Naive thymus-derived CD4-positive, alpha-beta T cell (primary cell): ENCODE measurements at places on chromosomes 4 and X. TPM values are rescaled to one million over a fixed set of nuclear protein-coding genes. Genes with fewer than 3 reads are reported as not detected.

TEX13B gene
- not detected in 2 replicates for total RNA-seq

LIMCH1 gene
- 1.2 TPM for total RNA-seq

FHDC1 gene
- total RNA-seq = 0.05 TPM

PITX2 gene
- not detected for total RNA-seq

CD40LG gene
- total RNA-seq = 25.2 TPM

ARX gene
- not detected for total RNA-seq

RNF212 gene
- 4.1 TPM for total RNA-seq

DCHS2 gene
- 0.08 TPM for total RNA-seq

FOXO4 gene
- total RNA-seq = 35.3 TPM

DNA sequence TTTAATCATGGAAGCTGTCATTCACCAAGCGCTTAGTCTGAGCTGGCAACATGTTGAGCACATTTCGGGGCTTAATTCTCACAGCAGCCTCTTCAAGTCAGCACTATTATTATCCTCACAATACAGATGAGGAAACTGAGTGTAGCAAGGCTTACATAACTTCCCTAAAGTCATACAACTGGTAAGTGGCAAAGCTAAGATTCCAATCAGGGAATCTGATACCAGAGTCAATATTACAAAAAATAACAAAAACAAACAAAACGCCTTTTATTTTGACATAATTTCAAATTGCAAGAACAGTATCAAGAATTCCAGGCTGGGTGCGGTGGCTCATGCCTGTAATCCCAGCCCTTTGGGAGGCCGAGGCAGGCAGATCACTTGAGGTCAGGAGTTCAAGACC is 120.4 kb upstream of the DUSP21 start:
- no peaks in the 10 kb centered on the region for H3K4me1 ChIP-seq
- no peaks in the 10 kb centered on the region for H3K27me3 ChIP-seq
- H3K4me3 ChIP-seq = no peak overlapping the region
- no peak for DNase-seq
- H3K27ac ChIP-seq = no peak overlapping the region
- no peaks in the 10 kb centered on the region for H3K36me3 ChIP-seq

DNA sequence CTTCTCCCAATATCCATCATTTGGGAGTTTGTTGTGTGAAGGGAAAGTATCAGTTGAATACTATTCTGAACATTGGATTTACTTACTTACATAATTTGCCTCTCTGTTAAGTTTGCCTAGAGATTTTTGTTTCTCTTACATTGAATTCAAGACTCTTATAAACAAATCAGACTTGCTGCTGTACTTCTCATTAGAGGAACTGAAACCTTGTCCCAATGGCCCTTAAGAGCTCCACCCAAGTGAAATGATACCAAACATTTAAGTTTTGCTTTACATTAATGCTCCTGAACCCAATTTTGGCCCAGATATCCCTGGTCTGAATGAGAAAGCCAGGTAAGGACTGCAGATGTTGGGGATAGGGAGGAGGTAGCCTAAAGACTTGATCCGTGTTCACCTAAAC is 32.0 kb downstream of the HAND2 start:
- H3K27me3 ChIP-seq = no peaks in the 10 kb centered on the region
- H3K4me3 ChIP-seq = no peak overlapping the region
- no peak for DNase-seq

GRCh38 chr4:84366161-84366560 is 132.9 kb downstream of the NKX6-1 start:
- no peaks in the 10 kb centered on the region for H3K4me1 ChIP-seq
- no peaks in the 10 kb centered on the region for H3K27me3 ChIP-seq
- H3K36me3 ChIP-seq = no peaks in the 10 kb centered on the region
- DNase-seq = no peak

GRCh38 chr4:161813389-161813788 is 350.4 kb downstream of the FSTL5 start:
- no peak overlapping the region for H3K4me3 ChIP-seq
- no peaks in the 10 kb centered on the region for H3K36me3 ChIP-seq
- no peak for DNase-seq
- H3K27me3 ChIP-seq = no peaks in the 10 kb centered on the region
- no peaks in the 10 kb centered on the region for H3K4me1 ChIP-seq

DNA sequence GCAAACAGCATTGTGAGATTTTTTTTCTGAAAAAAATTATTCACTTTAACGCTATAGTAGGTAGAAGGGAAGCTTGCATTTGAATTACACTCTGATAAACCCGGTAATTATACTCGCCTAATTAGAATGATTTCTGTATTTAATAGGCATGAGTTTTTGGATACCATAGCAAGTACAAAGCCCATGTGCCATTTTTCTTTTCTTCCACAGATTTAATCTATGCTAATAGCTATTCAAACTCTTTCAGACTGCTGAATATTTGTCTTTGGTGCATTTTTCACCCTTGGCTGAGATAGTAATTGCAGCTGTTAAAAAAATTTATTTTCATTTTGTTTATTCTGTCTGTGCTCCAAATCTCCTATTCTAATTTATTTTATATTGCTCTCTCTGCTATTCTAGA is 113.0 kb downstream of the EGF start:
- DNase-seq = no peak
- H3K27ac ChIP-seq = no peak overlapping the region
- no peaks in the 10 kb centered on the region for H3K4me1 ChIP-seq
- H3K36me3 ChIP-seq = no peaks in the 10 kb centered on the region
- no peak overlapping the region for H3K4me3 ChIP-seq

GRCh38 chrX:274904-275475 is 6.2 kb upstream of the PLCXD1 start:
- peaks cover 8% of the 10 kb centered on the region for H3K4me1 ChIP-seq
- DNase-seq = no peak
- no peaks in the 10 kb centered on the region for H3K27me3 ChIP-seq
- H3K4me3 ChIP-seq = no peak overlapping the region
- peaks cover 3% of the 10 kb centered on the region for H3K36me3 ChIP-seq
- H3K27ac ChIP-seq = no peak overlapping the region

GRCh38 chr4:30720661-30721184 is 554 bp downstream of the PCDH7 start:
- no peak for DNase-seq
- peaks cover 3% of the 10 kb centered on the region for H3K27me3 ChIP-seq
- no peaks in the 10 kb centered on the region for H3K4me1 ChIP-seq
- H3K4me3 ChIP-seq = no peak overlapping the region
- no peaks in the 10 kb centered on the region for H3K36me3 ChIP-seq

DNA sequence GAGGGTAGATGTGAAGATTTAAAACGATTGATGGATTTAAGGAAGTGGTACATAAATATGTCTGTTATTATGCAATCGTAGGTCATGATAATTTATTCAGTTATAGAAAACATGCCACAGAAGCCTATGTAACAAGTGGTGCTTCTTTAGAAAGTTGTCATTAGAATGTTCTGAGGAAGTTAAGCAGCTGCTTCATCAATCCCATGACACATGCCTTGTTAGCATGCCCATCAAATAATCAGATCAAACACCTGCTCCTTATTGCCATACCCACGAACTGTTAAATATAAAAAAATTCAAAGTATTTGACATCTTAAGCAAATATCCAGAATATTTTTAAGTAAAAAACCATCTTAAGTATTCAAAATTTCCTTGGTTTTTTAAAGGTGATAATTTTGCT is 76.4 kb upstream of the MYOZ2 start:
- no peak overlapping the region for H3K27ac ChIP-seq
- no peaks in the 10 kb centered on the region for H3K36me3 ChIP-seq
- H3K4me3 ChIP-seq = no peak overlapping the region
- no peaks in the 10 kb centered on the region for H3K4me1 ChIP-seq
- no peak for DNase-seq

DNA sequence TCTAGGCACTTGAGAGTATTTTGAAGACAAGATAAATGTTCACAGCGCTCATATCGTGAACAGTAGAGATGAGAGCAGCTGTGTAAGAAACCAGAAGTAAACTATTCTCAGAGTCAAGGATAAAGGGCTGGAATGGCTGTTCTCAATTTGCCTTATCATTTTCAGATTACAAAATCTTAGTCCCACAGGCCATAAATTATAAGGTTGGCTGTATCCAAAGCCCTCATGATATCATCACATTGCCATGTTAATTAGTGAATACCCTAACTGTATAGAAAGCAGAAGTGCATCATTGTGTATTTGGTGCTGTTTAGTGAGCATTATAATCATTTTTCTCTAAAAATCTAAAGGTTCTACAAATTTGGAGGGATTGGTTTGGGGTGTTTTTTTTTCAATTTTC is 168.9 kb upstream of the EDNRA start:
- no peak for DNase-seq
- H3K4me1 ChIP-seq = no peaks in the 10 kb centered on the region
- H3K27me3 ChIP-seq = no peaks in the 10 kb centered on the region
- no peak overlapping the region for H3K4me3 ChIP-seq
- no peaks in the 10 kb centered on the region for H3K36me3 ChIP-seq

DNA sequence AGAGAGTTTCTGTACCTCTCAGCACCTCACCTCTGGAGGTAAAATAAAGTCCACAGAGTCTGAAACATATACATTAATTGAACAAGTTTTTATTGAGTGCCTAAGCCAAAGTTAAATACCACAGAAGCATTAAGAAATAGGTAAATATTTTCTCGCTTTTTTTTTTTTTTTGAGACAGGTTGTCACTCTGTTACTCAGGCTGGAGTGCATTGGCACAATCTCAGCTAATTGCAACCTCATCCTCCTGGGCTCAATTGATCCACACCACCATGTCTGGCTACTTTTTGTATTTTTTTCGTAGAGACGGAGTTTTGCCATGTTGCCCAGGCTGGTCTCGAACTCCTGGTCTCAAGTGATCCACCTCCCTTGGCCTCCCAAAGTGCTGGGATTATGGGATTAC is 10.1 kb upstream of the FNIP2 start:
- H3K27ac ChIP-seq = no peak overlapping the region
- H3K4me1 ChIP-seq = no peaks in the 10 kb centered on the region
- DNase-seq = no peak
- H3K36me3 ChIP-seq = no peaks in the 10 kb centered on the region

DNA sequence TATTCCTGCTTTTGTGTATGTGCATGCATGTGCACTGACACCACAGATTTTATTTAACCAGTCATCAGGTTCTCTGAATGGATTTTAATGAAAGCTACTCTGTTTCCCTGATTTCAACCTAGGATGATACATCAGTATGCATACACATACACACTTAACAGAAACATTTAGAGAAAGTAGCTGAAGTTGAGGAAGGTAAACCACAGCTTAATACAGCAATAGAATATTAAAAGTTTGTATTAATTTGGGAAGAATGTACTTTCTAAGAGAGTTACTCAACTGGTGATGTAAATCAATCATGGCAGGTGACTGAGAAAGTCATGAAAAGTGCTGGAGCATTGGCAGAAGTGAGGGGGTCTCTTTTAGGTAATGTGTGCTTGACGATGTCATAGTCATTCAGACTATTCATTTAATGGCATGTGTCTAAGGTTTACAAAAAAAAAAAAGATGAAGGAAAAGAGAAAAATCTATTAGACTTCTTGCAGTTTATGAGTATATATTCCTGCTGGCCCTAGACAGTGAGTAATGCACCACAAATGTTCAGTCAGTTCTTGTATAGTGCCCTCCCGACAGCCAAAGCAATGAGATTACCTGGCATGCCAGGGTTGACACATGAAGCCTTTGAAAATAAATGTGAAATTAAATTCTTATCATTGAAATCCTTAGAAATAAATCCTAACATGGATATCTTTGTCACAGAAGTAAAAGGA is 187.6 kb downstream of the RAPGEF2 start:
- no peak overlapping the region for H3K4me3 ChIP-seq
- no peaks in the 10 kb centered on the region for H3K27me3 ChIP-seq
- H3K27ac ChIP-seq = no peak overlapping the region

- H3K27me3 ChIP-seq = no peaks in the 10 kb centered on the region
- H3K36me3 ChIP-seq = no peaks in the 10 kb centered on the region
- H3K4me1 ChIP-seq = no peaks in the 10 kb centered on the region
- no peak overlapping the region for H3K4me3 ChIP-seq
- no peak for DNase-seq
Measured at GRCh38 chrX:151742311-151742710, 7.8 kb downstream of the CNGA2 start.

- no peak overlapping the region for H3K27ac ChIP-seq
- no peak for DNase-seq
- H3K27me3 ChIP-seq = no peaks in the 10 kb centered on the region
- H3K4me3 ChIP-seq = no peak overlapping the region
Measured at GRCh38 chr4:76301068-76301774, 5.3 kb upstream of the STBD1 start.

DNA sequence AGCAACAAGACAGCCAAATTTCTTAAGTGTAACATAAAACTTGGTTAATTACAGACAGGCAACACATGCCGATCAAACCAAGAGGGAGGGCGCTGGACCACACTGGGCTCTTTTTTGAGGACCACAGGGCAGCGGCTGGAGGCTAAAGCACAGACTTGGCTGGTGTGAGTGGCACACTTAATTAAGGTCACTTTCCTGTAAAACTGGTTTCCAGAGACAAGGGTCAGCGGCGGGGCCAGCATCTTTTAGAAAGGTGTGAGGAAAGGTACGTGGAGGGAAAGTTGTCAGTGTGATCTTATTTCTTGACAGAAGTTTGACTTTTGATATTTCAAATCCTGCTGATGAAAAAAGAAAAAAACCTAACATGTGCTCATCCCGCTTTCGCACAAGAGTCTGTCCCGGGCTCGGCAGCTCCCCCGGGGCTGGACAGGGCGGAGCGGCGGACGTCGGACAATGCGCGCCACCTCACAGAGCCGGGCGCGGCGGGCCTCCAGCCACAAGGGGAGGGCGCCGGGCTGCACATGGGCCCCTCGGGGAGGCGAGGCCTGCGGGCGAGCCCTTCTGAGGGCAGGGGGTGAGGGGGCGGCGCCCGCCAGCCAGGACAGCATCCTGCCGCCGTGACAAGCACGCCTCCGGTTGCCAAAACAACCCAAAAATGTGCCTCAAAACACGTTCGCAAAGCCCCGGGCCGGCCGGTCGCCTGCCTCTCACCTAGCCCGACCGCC is 660 bp upstream of the HSPA4L start:
- H3K4me3 ChIP-seq = peak overlapping the region; percentile 66
- H3K4me1 ChIP-seq = peaks cover 6% of the 10 kb centered on the region
- H3K27ac ChIP-seq = no peak overlapping the region
- H3K27me3 ChIP-seq = peaks cover 21% of the 10 kb centered on the region
- DNase-seq = no peak
- H3K36me3 ChIP-seq = no peaks in the 10 kb centered on the region

DNA sequence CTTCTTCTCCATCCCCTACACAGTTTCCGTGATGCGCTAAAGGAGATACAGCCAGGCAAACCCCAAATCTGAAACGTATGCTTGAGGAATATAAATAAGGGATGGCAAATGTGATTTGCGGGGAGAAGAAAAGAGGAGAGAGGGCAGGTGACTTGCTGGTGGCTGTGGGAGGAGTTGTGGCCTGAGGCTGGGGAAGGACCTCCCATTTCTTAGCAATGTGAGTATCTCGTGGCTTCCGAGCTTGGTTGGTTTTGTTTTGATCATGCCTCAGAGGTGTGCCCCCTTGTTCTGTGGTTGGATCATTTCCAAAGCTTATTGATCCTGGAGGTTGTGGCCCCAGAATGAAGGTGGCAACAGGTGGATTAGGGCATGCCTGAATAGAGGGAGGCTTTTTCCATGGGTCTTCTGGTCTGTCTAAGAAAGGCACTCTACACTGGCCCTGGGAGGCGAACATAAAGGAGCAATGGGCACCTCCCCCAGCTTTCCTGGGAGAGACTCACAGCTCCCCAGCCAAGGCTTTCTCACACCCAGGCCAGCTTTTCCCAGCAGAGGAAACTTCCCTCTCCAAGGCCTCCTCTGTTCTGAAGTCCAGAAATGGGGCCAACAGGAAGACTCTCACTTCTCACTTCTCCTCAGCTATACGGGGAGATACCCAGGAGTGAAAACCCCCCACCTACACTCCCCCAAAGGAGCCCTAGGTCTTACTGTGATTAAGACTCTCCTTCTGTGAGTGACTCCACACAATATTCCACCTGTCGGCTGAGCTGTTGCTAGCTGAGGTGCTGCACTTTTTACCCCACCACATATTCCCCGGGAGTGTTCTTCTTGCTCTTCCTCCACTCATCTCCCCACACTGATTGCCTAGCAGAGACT is 40.0 kb downstream of the C4orf51 start:
- no peak overlapping the region for H3K27ac ChIP-seq
- H3K27me3 ChIP-seq = no peaks in the 10 kb centered on the region
- H3K4me1 ChIP-seq = no peaks in the 10 kb centered on the region
- no peak for DNase-seq
- no peaks in the 10 kb centered on the region for H3K36me3 ChIP-seq
